ENCODE measurements at places on chromosomes 1 and 21. TPM values are rescaled to one million over a fixed set of nuclear protein-coding genes. Genes with fewer than 3 reads are reported as not detected.

DNA sequence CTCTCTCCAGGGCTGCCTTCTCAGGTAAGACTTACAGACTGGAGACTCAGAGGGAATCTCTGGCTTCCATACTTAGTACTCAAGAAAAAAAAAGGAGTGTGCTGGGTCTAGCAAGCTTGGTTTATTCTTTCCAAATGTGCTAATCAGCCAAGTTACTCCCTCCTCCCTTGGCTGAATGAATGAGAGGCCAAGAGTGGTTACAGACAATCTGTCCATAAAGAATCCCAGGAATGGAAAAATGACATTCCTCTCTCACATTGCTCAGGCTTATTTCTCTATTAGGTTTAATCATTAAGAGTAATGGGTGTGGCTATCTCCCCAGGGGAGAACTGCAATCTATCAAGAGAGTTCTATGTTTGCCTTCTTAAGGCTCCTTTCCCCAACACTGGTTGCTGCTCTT lies 547.3 kb upstream of the PLXNA2 start:
- no peak overlapping the region for H3K27ac ChIP-seq
- no peaks in the 10 kb centered on the region for H3K4me1 ChIP-seq
- H3K27me3 ChIP-seq: no peaks in the 10 kb centered on the region
- H3K36me3 ChIP-seq: no peaks in the 10 kb centered on the region
- no peak for DNase-seq

GRCh38 chr1:173995475-173995874 lies 26.7 kb downstream of the RC3H1 start:
- H3K27ac ChIP-seq: no peak overlapping the region
- peaks cover 15% of the 10 kb centered on the region for H3K4me1 ChIP-seq
- no peaks in the 10 kb centered on the region for H3K27me3 ChIP-seq
- no peak for DNase-seq
- H3K4me3 ChIP-seq: no peak overlapping the region

Gene OR10J1
- not detected for total RNA-seq

Gene MLLT11
- 3.7 TPM for total RNA-seq

DNA sequence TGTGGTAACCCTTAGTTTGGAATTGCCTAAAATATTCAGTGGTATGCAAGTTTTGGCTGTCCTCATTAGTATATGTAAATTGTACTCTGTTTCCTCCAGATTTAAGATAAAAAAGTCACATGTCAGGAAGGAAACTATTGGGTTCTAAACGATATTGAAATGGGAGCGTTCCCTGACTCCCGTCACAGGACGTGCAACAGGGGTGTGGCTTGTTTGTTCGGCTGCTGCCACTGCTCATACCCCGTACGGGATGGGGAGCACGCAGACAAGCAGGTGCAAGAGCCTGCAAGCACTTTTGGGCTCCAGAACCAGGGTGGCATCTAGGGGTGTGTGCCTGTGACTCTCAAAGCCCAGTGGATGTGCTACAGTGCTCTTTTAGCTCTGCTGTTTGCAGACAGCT lies 6.2 kb upstream of the PAPPA2 start:
- no peak overlapping the region for H3K4me3 ChIP-seq
- no peaks in the 10 kb centered on the region for H3K36me3 ChIP-seq
- DNase-seq: no peak

- peaks cover 71% of the 10 kb centered on the region for H3K27me3 ChIP-seq
- no peak overlapping the region for H3K27ac ChIP-seq
- no peak overlapping the region for H3K4me3 ChIP-seq
- H3K4me1 ChIP-seq: no peaks in the 10 kb centered on the region
- DNase-seq: no peak
- no peaks in the 10 kb centered on the region for H3K36me3 ChIP-seq
Observed at GRCh38 chr1:201371792-201372191, 5.7 kb downstream of the TNNT2 start.

DNA sequence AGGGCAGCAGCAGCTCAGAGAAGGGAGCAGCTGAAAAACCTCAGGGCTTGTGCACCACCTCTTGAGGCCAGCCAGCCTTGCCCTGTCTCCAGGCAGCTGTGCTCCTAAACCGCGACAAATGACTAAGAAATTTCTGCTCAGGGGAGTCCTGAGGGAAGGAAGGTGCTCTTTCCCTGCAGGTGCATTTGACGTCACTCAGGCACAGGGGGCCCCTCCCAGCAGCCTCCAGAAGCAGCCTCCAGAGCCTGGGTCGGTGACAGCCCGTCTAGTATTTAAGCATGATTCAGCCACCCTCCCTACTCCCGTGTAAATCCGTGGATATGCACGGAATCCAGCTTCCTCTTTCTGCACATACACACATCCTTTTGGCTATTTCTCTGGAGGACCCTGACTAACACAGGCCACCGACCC lies 560.5 kb downstream of the KIF26B start:
- H3K4me3 ChIP-seq: no peak overlapping the region
- H3K27ac ChIP-seq: peak overlapping the region; percentile 52
- H3K4me1 ChIP-seq: peaks cover 15% of the 10 kb centered on the region
- H3K27me3 ChIP-seq: no peaks in the 10 kb centered on the region

Gene ADIPOR1
- 83.2 TPM for total RNA-seq

- no peak overlapping the region for H3K27ac ChIP-seq
- H3K4me3 ChIP-seq: no peak overlapping the region
- peak; percentile 39 for DNase-seq
- H3K27me3 ChIP-seq: peaks cover 32% of the 10 kb centered on the region
Observed at GRCh38 chr1:48007047-48007446, 9.9 kb upstream of the TRABD2B start.

Gene CD1B
- total RNA-seq: not detected

- peaks cover 32% of the 10 kb centered on the region for H3K4me1 ChIP-seq
- H3K4me3 ChIP-seq: no peak overlapping the region
- H3K36me3 ChIP-seq: no peaks in the 10 kb centered on the region
- peak; percentile 62 for DNase-seq
- no peak overlapping the region for H3K27ac ChIP-seq
Observed at GRCh38 chr1:63693944-63694571, 79.8 kb upstream of the ROR1 start.

DNA sequence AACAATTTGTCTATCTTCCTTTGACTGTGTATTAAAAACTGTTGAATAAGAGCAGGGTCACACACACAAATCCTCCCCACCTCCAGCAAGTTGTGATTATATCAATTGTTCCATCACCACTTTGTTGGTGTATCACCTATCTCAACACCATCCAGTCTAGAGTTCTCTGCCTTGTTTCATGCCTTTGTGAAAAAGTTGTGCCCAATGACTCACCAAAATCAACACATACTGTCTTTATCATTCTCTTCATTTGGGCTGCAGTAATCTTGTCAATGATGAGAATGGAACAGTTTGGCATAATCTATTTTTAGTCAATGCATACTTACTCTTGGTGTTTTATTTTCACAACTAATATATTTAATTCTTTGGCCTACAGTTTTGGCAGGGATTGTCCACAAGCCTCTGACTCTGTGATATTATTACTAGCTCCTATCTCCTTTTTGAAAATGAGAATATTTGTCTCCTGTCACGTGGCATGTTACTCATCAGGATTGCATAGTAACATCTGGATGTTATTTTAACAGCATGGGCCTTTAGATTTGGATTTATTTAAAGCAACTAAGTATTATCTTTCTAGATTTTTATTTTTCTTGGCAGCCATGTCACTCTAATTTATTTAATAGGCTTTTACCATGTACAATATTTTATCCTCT lies 5.1 kb downstream of the C1orf87 start:
- H3K27ac ChIP-seq: peak overlapping the region; percentile 41
- H3K36me3 ChIP-seq: no peaks in the 10 kb centered on the region
- peaks cover 34% of the 10 kb centered on the region for H3K4me1 ChIP-seq
- no peak overlapping the region for H3K4me3 ChIP-seq
- H3K27me3 ChIP-seq: no peaks in the 10 kb centered on the region
- DNase-seq: peak; percentile 80

- H3K27me3 ChIP-seq: no peaks in the 10 kb centered on the region
- H3K36me3 ChIP-seq: no peaks in the 10 kb centered on the region
- no peaks in the 10 kb centered on the region for H3K4me1 ChIP-seq
- no peak overlapping the region for H3K27ac ChIP-seq
Observed at GRCh38 chr1:161304927-161305866, 4.6 kb downstream of the MPZ start.

GRCh38 chr1:8395433-8395866 lies 77.5 kb downstream of the SLC45A1 start:
- peaks cover 53% of the 10 kb centered on the region for H3K4me1 ChIP-seq
- H3K27me3 ChIP-seq: no peaks in the 10 kb centered on the region
- DNase-seq: no peak
- H3K4me3 ChIP-seq: no peak overlapping the region
- H3K27ac ChIP-seq: peak overlapping the region; percentile 98
- H3K36me3 ChIP-seq: no peaks in the 10 kb centered on the region

GRCh38 chr1:18535391-18536210 lies 54.9 kb downstream of the KLHDC7A start:
- DNase-seq: no peak
- H3K27ac ChIP-seq: no peak overlapping the region
- no peak overlapping the region for H3K4me3 ChIP-seq
- H3K27me3 ChIP-seq: peaks cover 5% of the 10 kb centered on the region

GRCh38 chr1:74584185-74584584 lies 71.8 kb upstream of the LRRC53 start:
- no peak overlapping the region for H3K27ac ChIP-seq
- H3K4me3 ChIP-seq: no peak overlapping the region
- H3K36me3 ChIP-seq: no peaks in the 10 kb centered on the region
- 0 out of 2 replicates have a peak, but pooled peaks cover 7% of the 10 kb centered on the region for H3K27me3 ChIP-seq
- H3K4me1 ChIP-seq: no peaks in the 10 kb centered on the region

DNA sequence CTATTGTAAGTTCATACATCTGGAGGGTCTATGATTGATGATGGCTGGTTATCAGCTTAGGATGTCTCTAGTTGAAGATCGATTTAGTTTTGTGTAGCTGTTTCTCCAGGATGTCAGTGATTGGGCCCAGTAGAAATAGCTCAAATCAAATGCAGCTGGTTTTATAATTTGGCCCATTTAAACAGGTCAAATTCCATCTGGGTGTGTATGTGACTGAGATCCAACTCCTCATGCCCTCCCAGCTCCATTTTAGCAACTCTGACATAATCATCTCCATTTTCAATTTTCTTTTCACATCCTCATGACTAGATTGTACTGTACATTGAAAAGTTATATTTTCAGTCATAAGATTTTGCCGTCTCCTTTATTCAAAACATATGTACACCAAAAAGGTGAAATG lies 99.2 kb downstream of the TPR start:
- no peaks in the 10 kb centered on the region for H3K4me1 ChIP-seq
- H3K27ac ChIP-seq: no peak overlapping the region
- no peak overlapping the region for H3K4me3 ChIP-seq
- DNase-seq: peak; percentile 32

GRCh38 chr1:158952416-158952815 lies 21.1 kb downstream of the PYHIN1 start:
- H3K27ac ChIP-seq: no peak overlapping the region
- no peaks in the 10 kb centered on the region for H3K27me3 ChIP-seq
- H3K36me3 ChIP-seq: no peaks in the 10 kb centered on the region
- DNase-seq: no peak
- no peak overlapping the region for H3K4me3 ChIP-seq

Gene FGR
- total RNA-seq: not detected

DNA sequence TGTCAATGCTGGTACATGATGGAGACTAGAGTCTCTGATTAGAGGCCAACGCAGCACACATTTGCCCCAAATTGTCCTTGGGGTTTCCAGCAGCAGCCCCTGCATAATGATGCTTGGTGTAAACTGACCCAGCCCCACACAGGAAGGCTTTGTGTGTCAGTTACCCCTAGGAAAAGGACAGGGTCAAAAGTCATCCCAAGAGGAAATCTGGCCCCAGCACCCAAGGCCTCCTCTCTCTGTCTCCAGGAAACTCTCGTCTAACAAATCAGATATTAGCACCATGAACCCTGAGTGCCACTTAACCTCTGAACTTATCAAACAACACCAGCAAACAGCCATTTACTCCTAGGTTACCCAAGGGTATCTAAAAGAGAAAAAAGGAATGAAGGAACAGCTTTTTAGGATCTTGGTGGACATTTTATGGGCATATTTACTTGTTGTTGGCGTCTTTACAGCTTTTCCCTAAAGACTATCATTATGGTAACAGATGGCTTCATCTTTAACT lies 84.5 kb downstream of the PSMG1 start:
- no peak for DNase-seq
- peaks cover 3% of the 10 kb centered on the region for H3K4me1 ChIP-seq
- H3K4me3 ChIP-seq: no peak overlapping the region
- H3K27me3 ChIP-seq: no peaks in the 10 kb centered on the region

- DNase-seq: peak; percentile 72
- H3K4me3 ChIP-seq: peak overlapping the region; percentile 25
- H3K4me1 ChIP-seq: no peaks in the 10 kb centered on the region
- H3K36me3 ChIP-seq: no peaks in the 10 kb centered on the region
Observed at GRCh38 chr1:24199291-24199900, 12.3 kb upstream of the IFNLR1 start.

DNA sequence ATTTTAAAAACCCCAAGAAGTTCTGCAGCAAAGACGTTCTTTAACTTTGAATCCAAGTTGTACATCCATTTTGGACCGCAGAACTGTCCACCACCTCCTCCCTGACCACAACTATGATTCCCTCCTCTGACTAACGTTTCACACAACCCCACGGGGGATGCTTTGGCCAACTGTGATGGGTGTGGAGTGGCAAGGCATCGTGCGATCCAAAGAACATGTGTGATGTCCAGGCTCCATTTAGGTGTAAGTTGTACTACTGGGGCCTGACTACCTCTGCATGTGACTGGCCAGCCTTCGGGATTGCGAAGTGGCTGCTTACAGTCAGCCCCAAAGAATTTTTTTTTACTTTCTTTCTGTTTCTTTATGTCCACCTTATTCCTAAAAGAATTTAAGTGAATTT lies 6.7 kb downstream of the KCNJ15 start:
- peak overlapping the region; percentile 65 for H3K27ac ChIP-seq
- H3K4me3 ChIP-seq: no peak overlapping the region
- H3K27me3 ChIP-seq: no peaks in the 10 kb centered on the region
- peaks cover 57% of the 10 kb centered on the region for H3K4me1 ChIP-seq
- H3K36me3 ChIP-seq: no peaks in the 10 kb centered on the region

- H3K4me3 ChIP-seq: no peak overlapping the region
- H3K36me3 ChIP-seq: no peaks in the 10 kb centered on the region
- H3K4me1 ChIP-seq: peaks cover 2% of the 10 kb centered on the region
- no peak overlapping the region for H3K27ac ChIP-seq
- DNase-seq: no peak
- H3K27me3 ChIP-seq: no peaks in the 10 kb centered on the region
Observed at GRCh38 chr1:111615870-111616715, 3.5 kb upstream of the RAP1A start.

DNA sequence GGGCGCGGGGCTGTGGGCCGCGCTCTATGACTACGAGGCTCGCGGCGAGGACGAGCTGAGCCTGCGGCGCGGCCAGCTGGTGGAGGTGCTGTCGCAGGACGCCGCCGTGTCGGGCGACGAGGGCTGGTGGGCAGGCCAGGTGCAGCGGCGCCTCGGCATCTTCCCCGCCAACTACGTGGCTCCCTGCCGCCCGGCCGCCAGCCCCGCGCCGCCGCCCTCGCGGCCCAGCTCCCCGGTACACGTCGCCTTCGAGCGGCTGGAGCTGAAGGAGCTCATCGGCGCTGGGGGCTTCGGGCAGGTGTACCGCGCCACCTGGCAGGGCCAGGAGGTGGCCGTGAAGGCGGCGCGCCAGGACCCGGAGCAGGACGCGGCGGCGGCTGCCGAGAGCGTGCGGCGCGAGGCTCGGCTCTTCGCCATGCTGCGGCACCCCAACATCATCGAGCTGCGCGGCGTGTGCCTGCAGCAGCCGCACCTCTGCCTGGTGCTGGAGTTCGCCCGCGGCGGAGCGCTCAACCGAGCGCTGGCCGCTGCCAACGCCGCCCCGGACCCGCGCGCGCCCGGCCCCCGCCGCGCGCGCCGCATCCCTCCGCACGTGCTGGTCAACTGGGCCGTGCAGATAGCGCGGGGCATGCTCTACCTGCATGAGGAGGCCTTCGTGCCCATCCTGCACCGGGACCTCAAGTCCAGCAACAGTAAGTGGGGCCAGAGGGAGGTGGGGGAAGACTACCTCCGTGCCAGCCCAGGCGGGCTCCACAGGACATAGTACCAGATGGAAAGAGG lies 808 bp downstream of the MAP3K21 start:
- peaks cover 29% of the 10 kb centered on the region for H3K27me3 ChIP-seq
- peak; percentile 47 for DNase-seq
- no peak overlapping the region for H3K27ac ChIP-seq
- H3K4me1 ChIP-seq: no peaks in the 10 kb centered on the region
- H3K36me3 ChIP-seq: no peaks in the 10 kb centered on the region
- peak overlapping the region; percentile 63 for H3K4me3 ChIP-seq
